Activated CD8-positive, alpha-beta memory T cell treated with anti-CD3 and anti-CD28 coated beads, Interleukin-2, amount 10 ng/mL, durations not matched to agents 7 days and 5 days (primary cell): ENCODE measurements at places on chromosomes 4 and X. TPM values are rescaled to one million over a fixed set of nuclear protein-coding genes. Genes with fewer than 3 reads are reported as not detected.
A peak's percentile ranks its signal among the peaks of the same experiment; 100 is the strongest.

Gene RHOXF2
- not detected for total RNA-seq

- no peak overlapping the region for H3K27ac ChIP-seq
- DNase-seq, result no peak
- peaks cover under 1% of the 10 kb centered on the region for H3K4me1 ChIP-seq
- no peaks in the 10 kb centered on the region for H3K27me3 ChIP-seq
Observed at GRCh38 chrX:44308869-44309268, 34.6 kb downstream of the EFHC2 start.

DNA sequence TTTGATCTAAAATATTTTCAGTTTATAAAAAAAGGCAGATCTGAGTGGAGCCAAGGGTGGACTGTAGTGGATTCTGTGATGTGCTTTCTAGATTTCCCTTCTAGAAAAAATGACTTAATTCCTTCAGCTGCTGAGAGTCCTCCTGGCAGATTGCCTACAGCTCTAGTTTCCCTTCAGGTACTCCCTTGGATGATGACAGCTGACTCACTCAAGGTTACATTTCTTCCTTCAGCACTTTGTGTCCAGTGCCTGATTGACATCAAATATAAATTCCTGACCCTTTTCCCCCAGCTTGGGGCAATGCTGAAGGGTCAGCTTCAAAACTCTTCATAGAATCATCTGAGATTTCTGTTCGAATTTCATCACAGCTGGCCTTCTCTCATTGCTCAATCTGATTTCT, 161.7 kb downstream of the EMCN start:
- peaks cover 11% of the 10 kb centered on the region for H3K27me3 ChIP-seq
- no peak overlapping the region for H3K27ac ChIP-seq
- DNase-seq, result no peak
- H3K36me3 ChIP-seq, result no peaks in the 10 kb centered on the region
- no peaks in the 10 kb centered on the region for H3K4me1 ChIP-seq

GRCh38 chr4:87108142-87108546, 112.3 kb downstream of the KLHL8 start:
- no peaks in the 10 kb centered on the region for H3K27me3 ChIP-seq
- no peak overlapping the region for H3K4me3 ChIP-seq
- no peak for DNase-seq
- peaks cover 27% of the 10 kb centered on the region for H3K4me1 ChIP-seq
- H3K27ac ChIP-seq, result no peak overlapping the region

DNA sequence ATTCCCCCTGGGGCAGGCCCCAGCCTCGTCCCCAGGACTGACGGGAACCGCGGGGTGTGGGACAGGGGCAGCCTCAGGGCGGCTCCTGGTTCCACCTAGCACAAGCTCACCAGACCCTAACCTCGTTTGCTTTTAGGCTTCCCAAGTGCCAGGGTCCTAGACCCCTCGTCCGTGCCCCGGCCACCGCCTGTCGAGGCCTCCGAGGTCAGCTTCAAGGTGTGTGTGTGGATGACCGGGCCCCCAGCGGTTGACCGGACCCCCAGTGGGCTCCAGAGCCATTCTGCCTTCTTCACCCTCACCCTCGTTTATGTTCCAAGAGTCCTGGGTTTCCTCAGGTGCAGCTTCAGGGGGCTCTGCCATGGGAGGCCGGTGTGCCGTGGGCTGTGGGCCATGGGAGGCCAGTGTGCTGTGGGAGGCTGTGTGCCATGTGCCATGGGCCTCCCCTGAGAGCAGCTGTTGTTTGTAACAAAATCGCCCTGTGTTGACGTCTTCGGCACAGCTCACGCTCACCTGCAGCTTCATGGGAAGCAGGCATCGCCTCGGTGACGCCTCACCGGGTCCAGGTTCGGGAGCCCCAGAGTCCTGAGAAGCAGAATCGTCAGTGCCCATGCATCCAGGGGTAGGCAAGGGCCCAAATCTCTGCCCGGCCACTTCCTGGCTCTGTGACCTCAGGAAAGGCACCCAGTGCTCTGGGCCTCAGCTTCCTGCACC, 43.0 kb upstream of the HMX1 start:
- H3K36me3 ChIP-seq, result no peaks in the 10 kb centered on the region
- H3K4me1 ChIP-seq, result no peaks in the 10 kb centered on the region

DNA sequence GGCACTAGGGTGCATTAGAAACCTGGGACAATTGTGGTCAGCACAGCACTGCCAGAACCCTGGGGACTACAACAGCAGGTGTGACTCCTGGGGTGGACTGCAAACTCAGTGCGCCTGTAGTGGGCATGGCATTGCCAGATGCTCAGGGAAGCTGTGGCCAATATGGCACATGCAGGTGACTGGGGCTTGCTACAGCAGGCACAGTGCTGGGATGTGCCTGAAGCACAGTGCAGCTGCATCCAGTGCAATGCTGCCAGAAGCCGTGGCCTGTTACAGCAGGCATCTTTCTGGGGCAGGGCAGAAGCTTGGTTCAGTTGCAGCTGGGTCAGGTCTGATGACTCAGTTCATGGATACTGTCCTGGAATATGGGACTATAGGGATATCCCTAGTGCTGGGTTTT, 445.8 kb downstream of the CCSER1 start:
- H3K4me3 ChIP-seq, result no peak overlapping the region
- H3K27me3 ChIP-seq, result no peaks in the 10 kb centered on the region
- no peak for DNase-seq

Gene GPRASP1
- 0.37 TPM for total RNA-seq

DNA sequence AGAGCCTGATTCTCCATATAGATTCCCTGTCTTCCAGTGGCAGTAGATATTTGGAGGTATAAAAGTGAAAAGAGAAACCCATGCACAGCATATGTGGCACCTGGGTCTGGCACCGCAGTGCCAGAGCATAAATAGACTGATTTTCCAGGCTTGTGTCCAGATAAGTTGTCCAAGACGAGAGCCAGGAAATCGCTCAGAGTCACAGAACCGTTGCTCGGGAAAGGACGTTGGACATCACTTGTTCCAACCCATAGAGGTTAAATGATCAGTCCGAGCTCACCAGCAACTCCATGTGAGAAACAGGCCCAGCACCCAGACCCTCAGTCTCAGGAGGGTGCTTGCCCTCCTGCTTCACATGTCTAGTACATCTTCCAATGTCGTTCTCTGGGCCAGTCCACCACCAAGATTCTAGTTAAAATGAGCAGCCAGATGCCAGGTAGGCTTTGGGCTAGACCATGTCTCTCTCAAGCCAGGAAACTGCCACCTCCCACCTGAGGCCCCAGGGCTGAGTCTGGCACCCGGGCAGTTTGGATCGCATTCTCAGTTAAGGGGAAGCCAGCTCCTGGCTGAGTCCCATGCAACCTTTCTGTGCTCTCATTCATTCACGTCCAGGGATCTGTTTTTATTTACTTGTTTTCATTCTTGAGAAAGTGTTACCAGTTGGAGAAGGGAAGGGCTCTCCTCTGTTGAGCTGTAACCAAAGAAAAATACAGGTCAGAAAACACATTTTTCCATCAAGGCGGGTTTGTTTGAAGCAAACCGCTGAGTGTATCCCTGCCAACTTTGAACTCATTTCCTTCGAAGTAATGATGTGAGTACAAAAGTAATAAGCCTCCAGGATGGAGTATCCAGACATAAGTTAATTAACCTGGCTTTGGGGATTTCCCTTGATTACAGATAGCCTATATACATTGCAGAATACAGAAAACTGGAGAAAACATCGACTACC, 91.7 kb downstream of the PHOX2B start:
- H3K4me3 ChIP-seq, result no peak overlapping the region
- no peaks in the 10 kb centered on the region for H3K27me3 ChIP-seq
- no peaks in the 10 kb centered on the region for H3K4me1 ChIP-seq
- H3K27ac ChIP-seq, result no peak overlapping the region
- no peak for DNase-seq

DNA sequence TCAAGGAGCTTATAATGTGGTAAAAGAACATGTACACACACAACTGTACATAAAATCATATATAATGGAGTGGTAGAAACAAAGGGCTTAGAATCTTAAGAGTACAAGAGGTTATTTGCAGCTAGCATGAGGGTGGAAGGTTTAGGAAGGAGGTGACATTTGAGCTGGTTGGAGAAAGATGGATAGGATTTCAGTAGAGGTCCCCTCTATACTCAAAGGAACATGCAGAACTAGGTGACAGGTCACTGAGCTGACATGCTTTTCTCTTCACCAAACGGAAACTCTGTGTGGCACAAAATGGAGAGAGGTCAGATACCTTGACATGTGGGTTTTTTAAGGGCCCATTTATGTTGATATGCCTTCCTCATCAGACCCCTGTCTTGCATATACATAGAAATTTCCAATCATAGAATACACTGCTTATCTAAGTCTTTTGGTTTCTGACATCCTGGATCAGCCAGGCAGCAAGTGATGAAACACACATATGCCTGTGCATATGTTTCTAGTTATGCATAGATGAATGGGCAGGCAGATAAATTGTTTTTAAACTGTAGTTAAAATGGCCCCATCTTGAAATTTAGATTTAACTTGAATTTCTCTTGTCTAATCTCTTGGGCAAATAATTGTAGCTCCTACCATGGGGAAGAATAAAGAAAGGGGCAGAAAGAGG, 29.3 kb downstream of the CLCN5 start:
- H3K27me3 ChIP-seq, result no peaks in the 10 kb centered on the region
- peaks cover 4% of the 10 kb centered on the region for H3K4me1 ChIP-seq
- no peak for DNase-seq

GRCh38 chr4:75733369-75733768, 9.0 kb downstream of the USO1 start:
- no peak overlapping the region for H3K4me3 ChIP-seq
- no peak for DNase-seq
- H3K27me3 ChIP-seq, result no peaks in the 10 kb centered on the region
- H3K4me1 ChIP-seq, result peaks cover 14% of the 10 kb centered on the region
- H3K36me3 ChIP-seq, result peaks cover 30% of the 10 kb centered on the region
- peak overlapping the region; percentile 14 for H3K27ac ChIP-seq
